ENCODE measurements at places on chromosomes 1 and 21.

DNA sequence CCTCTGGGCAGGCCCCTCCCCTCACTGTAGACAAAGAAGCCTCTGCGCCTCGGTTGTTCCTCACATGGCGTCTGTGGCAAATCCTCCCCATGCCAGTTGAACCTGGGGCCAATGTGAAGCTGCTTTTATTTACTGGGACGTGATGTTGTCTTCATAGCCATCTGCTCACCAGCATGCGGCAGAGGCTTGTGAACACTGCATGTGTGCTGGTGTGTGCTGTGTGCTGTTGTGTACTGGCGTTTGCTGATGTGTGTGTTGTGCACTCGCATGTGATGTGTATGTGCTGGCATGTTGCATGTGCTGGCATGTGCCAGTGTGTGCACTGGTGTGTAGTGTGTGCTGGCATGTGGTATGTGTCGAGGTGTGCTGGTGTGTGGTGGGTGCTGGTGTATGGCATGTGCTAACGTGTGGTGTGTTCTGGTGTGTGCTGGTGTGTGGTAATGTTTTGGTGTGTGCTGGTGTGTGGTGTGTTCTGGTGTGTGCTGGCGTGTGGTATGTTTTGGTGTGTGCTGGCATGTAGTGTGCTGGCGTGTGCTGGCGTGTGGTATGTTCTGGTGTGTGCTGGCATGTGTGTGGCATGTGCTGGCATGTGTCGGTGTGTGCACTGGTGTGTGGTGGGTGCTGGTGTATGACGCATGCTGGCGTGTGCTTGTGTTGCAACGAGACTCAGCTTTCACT, 37.2 kb upstream of the TRAPPC10 start:
- no peaks in the 10 kb centered on the region for H3K27me3 ChIP-seq
- H3K4me1 ChIP-seq: no peaks in the 10 kb centered on the region
- H3K36me3 ChIP-seq: peaks cover 5% of the 10 kb centered on the region
- no peak overlapping the region for H3K4me3 ChIP-seq
- H3K27ac ChIP-seq: no peak overlapping the region

DNA sequence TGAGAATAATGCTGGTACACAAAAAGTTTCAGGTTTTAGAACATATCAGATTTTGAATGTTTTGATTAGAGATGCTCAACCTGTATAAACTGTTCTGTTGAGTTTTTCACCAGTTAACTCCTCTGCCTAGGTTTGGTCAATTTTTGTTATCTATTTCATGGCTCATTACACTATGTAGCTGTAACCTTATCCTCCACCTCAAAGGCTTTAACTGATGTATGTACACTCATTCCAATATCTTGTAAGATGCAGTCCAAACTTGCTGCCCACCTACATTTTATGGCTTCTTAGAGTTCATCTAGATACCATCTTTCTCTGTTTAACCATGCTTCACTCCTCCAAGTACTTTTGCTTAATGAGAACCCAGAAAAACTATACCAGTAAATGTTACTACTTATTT, 107.8 kb downstream of the EIF4G3 start:
- H3K27me3 ChIP-seq: no peaks in the 10 kb centered on the region
- H3K4me1 ChIP-seq: no peaks in the 10 kb centered on the region
- H3K27ac ChIP-seq: no peak overlapping the region
- H3K36me3 ChIP-seq: no peaks in the 10 kb centered on the region

DNA sequence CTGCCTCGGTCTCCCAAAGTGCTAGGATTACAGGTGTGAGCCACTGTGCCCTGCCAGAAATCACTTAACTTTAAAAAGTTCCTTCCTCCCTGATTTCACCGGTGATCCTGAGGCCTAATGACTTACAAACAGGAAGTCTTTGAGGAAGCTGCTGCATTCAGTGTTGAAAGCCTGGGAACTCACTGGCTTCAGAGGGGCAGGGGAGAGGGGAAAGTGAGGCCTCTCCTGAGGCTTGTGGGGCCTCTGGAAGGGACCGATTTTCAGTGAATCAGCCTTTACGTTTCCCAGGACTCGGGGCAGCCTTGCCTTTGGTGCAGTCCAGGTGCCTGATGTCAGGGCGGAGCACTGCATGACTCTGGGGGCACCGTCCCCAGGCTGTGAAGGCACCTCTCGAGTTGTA, 30.1 kb upstream of the ARHGEF10L start:
- H3K27ac ChIP-seq: no peak overlapping the region
- no peaks in the 10 kb centered on the region for H3K27me3 ChIP-seq
- DNase-seq: no peak
- no peak overlapping the region for H3K4me3 ChIP-seq

DNA sequence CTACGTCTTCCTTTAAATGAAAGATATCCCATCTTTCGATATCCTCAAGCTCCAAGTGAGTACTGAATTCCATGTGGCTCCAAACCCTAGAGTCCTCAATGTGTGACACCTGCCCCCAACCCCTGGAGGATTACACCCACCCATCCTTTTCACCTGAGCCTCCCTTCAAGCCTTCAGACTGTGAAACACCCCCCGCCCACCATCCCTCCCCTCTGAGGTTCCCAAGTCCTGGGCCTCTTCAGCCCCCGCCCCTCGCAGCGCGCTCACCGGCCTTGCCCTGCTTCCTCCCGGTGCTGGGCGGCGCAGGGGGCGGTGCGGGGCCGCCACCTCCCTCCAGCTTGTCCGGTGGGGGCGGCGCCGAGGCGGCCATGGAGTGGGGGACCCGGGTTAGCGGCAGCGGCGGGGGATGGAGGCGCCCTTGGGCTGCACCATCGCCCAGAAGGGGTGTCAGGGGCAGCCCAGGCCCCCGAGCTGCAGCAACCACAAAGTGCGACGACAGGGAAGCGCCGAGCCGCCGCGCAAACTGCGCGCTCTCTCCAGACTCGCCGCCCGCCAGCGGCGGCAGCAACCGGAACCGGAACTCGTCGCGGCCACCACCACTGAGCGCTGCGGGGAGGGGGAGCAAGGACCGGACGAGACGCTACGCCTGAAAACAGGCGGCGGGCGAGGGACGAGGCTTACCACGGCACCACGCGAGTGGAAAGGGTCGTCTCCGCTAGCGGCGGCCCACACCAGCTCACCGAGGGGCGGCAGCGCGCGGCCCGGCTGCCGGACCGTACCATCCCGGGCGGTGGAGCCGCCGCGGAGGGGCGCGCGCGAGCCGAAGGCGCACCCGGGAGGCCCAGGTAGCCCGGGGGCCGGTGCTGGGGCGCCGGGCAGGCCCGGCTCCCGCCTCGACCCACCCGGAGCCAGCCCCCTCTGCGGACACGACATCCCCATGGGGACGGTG, at the start of gene PYGO2:
Gene PYGO2, minus strand, starts transcription at position 576 of the 949 bp plus-strand sequence. Its CDS starts 206 bp downstream, at position 370.
- peak; percentile 86 for DNase-seq
- H3K4me3 ChIP-seq: peak within 1 kb of the TSS; percentile 64
- H3K27ac ChIP-seq: peak within 1 kb of the TSS; percentile 92
- peaks cover 20% of the 10 kb centered on the region for H3K36me3 ChIP-seq

GRCh38 chr1:51553911-51554310, 34.8 kb upstream of the EPS15 start:
- H3K27ac ChIP-seq: no peak overlapping the region

GRCh38 chr1:30756206-30756544, 1.4 kb downstream of the LAPTM5 start:
- no peaks in the 10 kb centered on the region for H3K36me3 ChIP-seq
- H3K27me3 ChIP-seq: no peaks in the 10 kb centered on the region
- H3K27ac ChIP-seq: peak overlapping the region; percentile 96
- peak overlapping the region; percentile 74 for H3K4me3 ChIP-seq
- DNase-seq: no peak

DNA sequence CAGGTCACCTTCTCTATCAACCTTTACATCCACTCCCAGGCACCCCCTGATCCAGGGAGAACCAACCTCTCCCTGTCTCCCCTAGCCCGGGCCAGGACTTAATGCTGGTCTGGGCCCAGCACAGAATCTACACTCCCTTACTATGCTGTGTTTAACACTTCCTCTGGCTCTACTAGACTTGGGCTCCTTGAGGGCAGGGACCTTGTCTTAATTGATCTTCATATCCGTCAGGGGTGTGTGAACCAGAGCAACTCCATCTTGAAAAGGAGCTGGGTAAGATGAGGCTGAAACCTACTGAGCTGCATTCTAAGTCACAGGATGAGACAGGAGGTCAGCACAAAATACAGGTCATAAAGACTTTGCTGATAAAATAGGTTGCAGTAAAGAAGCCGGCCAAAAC, 98.9 kb downstream of the SSBP3 start:
- peaks cover 84% of the 10 kb centered on the region for H3K4me1 ChIP-seq
- H3K36me3 ChIP-seq: no peaks in the 10 kb centered on the region
- H3K4me3 ChIP-seq: no peak overlapping the region
- no peak for DNase-seq

DNA sequence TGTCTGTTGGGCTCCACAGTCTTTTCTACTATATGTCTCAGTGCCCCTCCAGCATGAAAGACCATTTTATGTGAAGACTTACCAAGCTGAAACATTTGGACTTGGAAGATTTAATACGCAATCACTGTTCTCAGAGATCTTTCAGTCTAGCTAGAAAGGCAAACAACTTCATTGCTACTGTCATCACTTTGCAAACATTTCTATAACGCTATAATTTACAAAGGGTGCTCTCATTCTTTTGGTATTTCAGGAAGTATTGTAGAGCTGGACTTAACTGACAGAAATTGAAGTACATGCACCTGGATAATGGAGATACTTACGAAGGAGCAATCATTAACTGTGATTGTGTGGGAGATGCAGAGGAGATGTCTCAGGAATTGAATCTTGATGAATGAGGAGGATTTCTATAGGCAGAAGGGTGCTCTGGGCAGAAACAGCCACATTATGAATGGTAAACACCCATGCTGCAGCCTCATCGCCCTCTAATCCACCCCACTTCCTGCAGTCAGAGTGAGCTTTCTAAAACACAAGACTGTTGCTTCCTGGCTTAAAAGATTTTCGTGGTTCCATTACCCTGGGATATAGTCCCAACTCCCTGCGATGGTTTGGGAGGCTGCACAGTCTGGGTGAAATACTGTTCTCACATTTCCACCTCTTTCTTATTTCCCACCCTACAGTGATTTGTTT, 75.1 kb upstream of the GNG12 start:
- H3K4me3 ChIP-seq: no peak overlapping the region
- H3K27ac ChIP-seq: no peak overlapping the region
- no peaks in the 10 kb centered on the region for H3K36me3 ChIP-seq
- no peaks in the 10 kb centered on the region for H3K27me3 ChIP-seq
- no peaks in the 10 kb centered on the region for H3K4me1 ChIP-seq

- no peaks in the 10 kb centered on the region for H3K27me3 ChIP-seq
- no peaks in the 10 kb centered on the region for H3K4me1 ChIP-seq
- DNase-seq: no peak
- no peaks in the 10 kb centered on the region for H3K36me3 ChIP-seq
Measured at GRCh38 chr1:239367196-239367810, 19.1 kb upstream of the CHRM3 start.

DNA sequence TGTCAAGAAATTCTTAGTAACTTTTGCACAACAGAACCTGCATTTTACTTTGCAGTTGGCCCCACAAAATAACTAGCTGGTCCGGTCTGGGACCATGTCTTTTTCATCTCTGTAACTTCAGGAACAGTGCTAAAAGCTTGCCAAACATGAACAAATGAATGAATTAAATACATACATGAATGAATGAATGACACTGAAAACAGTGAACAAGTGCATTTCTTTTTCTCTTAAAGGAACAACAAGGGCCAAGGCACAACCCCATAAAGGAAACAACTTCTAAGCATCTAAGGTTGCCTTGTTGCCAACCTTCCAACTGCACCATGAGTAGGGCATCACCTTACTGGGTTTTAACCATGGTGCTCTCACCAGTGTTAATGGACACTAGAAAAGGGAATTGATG, 534.4 kb upstream of the PKN2 start:
- H3K4me1 ChIP-seq: no peaks in the 10 kb centered on the region
- DNase-seq: no peak
- H3K36me3 ChIP-seq: no peaks in the 10 kb centered on the region

GRCh38 chr1:172342584-172343239, 77.8 kb upstream of the C1orf105 start:
- H3K4me3 ChIP-seq: no peak overlapping the region
- no peak for DNase-seq
- H3K4me1 ChIP-seq: no peaks in the 10 kb centered on the region
- no peaks in the 10 kb centered on the region for H3K36me3 ChIP-seq
- no peak overlapping the region for H3K27ac ChIP-seq

DNA sequence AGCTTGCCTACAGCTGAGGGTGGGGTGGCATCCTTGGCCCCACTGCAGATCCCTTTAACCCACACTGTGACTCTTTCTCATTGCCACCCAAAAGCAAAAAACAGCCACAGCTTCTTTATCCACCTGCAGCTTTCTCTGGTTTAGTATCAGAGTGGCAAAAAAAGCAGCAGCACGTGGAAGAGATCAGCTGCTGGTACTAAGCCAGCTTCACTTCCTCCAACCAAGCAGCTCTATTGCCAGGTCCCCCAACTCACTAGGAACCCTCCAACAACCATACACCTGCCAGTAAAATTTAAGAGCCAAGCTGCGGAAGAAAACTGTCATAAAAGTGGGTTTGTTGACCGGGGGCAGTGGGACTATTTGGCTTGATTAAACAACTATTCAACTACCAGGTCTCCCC, 66.4 kb downstream of the KDM1A start:
- peaks cover 38% of the 10 kb centered on the region for H3K36me3 ChIP-seq
- no peaks in the 10 kb centered on the region for H3K4me1 ChIP-seq
- H3K4me3 ChIP-seq: no peak overlapping the region
- no peaks in the 10 kb centered on the region for H3K27me3 ChIP-seq

DNA sequence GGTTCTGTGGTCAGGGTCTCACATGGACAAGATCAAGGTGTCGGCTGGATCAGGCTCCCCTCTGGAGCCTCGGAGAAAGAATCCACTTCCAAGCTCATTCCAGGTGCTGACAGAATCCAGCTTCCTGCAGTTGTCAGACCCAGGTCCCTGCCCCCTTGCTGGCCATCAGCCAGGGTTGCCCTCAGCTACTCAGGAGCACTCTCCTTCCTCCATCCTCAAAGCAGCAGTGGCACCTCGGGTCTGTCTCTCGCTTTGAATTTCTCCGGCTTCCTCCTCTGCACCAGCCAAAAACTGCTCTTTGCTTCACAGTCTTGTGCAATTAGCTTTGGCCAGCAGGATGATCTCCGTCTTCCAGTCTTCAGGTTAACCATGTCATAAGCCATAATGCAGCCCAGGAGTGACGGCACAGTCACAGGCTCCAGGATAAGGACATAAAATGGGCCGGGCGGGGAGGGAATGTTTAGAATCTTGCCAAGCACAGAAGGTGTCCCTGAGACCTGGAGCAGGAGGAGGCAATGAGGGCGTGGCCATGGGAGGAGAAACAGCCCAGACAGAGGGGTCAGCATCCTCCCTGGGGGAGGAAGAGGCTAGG, 79.4 kb upstream of the SLC25A33 start:
- DNase-seq: no peak
- no peaks in the 10 kb centered on the region for H3K4me1 ChIP-seq
- no peaks in the 10 kb centered on the region for H3K36me3 ChIP-seq
- no peak overlapping the region for H3K27ac ChIP-seq
- H3K4me3 ChIP-seq: no peak overlapping the region

- DNase-seq: no peak
- H3K27me3 ChIP-seq: no peaks in the 10 kb centered on the region
- no peak overlapping the region for H3K4me3 ChIP-seq
- no peaks in the 10 kb centered on the region for H3K36me3 ChIP-seq
- H3K27ac ChIP-seq: no peak overlapping the region
Measured at GRCh38 chr21:37757606-37758376, 158.5 kb downstream of the KCNJ6 start.
